ENCODE measurements at places on chromosomes 1 and 21.

GRCh38 chr1:26784023-26784871 lies 3.5 kb upstream of the PIGV start:
- no peak for DNase-seq

- no peak for DNase-seq
These were observed 9.7 kb downstream of the FOXO6 start for GRCh38 chr1:41370756-41371420.

DNA sequence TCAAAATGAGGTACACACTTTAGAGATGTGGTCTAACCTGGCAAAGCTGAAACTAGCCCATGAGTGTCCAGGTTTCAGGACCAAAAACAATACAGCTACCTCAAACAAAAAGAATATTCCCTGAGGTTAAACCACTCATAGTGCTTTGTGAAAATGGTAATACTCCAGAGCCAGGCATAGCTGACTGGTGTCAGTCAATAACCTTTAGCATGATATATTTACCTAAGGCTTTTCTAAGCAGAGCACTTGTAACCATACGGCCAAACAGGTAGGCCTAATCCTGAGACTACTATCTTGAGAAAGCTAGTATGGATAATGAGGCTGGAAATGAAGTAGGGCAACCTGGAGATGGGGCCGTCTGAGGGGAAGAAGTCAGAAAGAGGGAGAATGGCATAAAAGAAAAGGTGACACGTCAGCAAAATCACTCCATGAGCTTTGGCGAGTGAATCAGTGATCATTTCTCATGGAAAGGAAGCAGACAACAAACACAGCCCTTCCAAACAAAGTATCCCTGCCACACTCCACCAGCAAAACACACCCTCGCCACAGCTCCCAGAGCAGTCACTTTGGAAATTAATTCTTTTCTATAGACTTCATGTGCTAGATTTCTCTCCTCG lies 1.7 kb upstream of the LRRC52 start:
- no peak for DNase-seq

GRCh38 chr1:83034851-83035250 lies 964.1 kb downstream of the TTLL7 start:
- no peak for DNase-seq

DNA sequence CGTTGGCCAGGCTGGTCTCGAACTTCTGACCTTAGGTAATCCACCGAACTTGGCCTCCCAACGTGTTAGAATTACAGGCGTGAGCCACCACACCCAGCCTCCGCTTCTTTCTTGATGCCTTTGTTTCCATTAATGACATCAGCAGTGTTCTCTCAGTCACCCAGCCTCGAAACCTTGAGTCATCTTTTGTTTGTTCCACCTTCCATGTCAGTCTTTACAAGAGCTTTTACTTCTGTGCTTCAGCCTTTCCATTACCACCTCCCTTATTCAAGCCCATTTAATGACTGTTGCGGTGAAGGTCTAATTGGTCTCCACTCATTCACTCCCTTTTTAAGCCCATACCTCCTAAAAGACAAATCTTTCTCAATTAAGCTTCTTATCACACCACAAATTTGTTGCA lies 146.6 kb upstream of the ADGRL2 start:
- no peak for DNase-seq

- DNase-seq, result peak; percentile 21
These were observed 40.4 kb downstream of the CASZ1 start for GRCh38 chr1:10755970-10756521.

DNA sequence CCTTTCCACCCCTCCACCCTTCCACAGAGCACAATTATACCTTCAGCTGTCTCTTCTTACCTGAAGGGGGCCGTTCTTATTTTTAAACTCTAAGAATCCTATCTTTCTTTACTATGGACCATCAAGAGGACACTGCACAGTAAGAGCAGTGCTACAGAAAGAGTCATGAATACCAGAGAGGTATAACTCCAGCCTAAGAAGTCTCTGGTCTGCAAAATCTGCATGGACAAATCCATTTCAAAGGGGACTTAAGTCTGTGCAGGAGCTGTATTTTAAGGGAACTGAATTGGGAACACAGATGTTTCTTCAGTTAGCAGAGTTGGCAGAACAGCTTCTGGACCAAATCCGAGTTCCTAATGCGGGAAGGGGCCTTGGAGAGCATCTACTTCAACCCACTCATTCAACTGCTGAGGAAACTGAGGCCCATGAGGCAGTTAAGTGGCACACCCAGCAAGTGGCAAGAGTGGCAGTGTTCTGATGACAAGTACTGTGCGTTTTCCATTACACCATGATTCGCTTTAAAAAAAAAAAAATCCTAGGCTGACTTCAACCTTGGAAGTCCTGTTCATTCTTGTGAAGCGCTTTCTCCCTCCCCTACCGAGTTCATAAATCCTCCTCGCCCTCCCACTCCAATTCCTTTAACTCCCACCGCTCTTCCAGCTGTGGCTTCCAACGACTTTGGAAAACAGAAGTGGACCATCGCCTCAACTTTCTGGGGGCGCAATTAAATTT lies 1.8 kb downstream of the PLPP3 start:
- DNase-seq, result no peak

- no peak for DNase-seq
These were observed 16.6 kb downstream of the GPATCH2 start for GRCh38 chr1:217614200-217614712.

- DNase-seq, result no peak
These were observed 120.6 kb upstream of the RAVER2 start for GRCh38 chr1:64624218-64624713.

DNA sequence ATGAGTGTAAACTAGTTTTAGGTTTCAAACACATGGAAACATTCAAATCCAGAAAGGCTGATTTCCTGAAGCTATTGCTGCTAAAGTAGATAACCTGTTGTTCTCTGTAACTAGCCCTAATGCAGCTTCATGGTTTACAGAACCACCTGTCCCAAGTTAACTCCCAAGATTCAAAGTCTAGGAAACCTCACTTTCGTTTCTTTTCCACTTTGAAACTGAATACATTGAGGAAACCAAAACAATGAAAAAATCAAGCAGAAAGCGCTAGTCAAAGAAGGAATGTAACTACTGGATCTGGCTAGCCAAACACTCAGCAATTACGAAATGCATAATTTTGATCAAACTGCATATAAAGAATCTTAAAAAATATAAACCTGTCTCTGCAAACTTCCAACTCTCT lies 17.8 kb downstream of the SLC16A1 start:
- no peak for DNase-seq

DNA sequence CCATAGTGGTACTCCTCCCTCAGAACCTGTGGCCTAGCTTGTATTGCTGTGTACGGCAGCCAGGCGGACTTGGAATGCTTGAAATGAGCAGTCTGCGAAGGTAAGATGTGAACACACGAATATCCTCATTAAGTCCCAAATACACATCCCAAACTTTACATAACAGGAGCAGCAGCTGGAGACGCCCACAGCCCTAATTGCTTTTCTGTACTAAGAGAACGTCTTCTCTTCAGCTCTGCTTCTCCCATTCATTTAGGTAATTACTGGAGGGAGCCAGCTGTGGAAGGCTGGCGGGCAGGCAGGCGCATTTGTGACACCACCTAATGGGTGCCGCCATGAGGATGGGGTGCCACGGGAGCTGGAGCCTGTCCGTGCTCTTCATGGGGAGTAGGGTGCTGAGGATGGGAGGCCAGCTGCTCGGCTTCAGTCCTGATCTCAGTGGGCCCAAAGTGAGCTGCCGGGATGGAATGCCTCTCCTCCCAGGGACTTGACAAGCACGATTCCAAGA lies 66.6 kb upstream of the POU3F1 start:
- DNase-seq, result no peak

DNA sequence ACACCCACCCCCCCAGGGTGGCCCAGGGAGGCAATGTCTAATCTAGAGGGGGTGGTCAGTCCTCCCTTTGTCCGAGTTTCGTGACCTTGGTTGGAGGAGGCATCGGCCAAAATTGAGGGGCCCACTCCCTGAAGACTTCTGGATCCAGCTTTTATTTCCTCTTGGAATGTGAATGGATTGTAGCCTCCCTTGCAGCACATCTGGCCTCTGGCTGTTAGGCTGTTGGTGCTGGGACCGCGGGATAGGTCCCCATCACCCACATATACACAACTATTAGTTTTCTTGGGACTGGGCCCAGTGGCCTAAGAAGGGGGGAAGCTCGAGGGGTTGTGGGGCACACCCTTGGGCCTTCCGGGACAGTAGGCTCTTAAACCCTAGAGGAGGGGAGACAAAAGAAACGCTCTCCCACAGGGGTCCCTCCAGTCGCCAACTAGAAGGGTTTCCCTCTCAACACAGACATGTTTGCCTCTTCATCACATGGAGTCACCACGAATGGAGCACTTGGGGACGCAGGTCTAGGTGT lies 2.5 kb downstream of the LHX4 start:
- no peak for DNase-seq

DNA sequence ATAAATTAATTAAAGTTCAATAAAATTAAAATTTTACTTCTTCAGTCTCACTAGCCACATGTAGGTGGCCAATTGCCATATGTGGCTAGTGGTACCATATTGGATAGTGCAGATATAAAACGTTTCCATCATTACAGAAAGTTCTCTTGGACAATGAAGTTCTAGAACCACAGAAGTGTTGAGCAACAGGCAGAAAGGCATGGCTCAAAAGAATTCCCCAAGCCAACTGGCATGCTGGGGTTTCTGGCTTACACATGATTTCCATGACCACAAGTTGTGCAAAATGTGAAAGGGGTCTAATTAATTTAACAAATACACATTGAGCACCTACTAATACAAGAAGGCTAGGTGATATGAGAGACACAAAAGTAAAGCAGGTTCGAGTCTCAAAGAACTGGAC lies 72.2 kb upstream of the CDC42BPA start:
- no peak for DNase-seq

GRCh38 chr1:105027838-105028471 lies 1278.3 kb downstream of the AMY1C start:
- no peak for DNase-seq

DNA sequence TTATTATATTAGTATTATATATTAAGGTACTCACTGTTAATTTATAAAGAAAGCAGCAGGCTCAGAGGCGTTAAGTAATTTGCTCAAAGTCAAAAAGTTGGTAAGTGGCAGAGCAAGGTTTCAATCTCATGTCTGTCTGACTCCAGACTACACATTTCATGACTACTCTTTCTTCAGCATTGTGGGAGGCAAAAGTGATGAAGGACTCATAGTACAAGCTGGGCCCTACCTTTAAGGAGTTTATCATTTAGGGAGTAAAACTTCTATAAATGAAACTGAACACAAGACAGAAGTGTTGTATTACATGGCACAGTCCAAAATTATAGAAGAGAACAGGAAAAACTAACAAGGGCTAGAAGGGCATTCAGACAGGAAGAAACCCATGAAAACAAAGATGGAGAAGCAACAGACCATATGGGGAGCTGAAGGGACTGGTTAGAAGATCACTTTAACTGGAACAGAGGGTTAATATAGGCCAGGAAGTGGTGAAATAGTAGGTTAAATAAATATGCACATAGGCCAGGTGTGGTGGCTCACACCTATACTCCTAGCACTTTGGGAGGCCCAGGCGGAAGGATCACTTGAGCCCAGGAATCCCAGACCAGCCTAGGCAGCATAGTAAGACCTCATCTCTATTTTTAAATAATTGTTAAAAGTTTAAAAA lies 11.5 kb downstream of the SORT1 start:
- DNase-seq, result no peak

DNA sequence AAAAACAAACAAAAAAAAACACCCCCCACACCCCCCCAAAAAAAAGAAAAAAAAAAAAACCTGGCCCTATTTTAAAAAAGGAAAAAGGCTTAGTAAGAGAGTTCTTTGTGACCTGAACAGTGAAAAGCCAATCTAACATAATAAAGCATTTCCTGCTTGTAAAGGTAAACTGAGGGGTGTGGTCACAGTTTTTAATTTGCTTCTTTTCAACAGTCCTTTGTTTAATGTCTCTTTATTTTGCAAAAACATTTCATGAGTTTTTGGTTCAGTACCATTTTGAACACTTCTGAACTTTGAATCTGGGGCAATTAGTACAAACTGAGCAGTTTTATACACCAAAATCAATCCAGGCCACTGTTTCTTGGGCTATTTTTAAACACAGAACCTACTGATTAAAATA lies 37.6 kb downstream of the TOR3A start:
- no peak for DNase-seq

DNA sequence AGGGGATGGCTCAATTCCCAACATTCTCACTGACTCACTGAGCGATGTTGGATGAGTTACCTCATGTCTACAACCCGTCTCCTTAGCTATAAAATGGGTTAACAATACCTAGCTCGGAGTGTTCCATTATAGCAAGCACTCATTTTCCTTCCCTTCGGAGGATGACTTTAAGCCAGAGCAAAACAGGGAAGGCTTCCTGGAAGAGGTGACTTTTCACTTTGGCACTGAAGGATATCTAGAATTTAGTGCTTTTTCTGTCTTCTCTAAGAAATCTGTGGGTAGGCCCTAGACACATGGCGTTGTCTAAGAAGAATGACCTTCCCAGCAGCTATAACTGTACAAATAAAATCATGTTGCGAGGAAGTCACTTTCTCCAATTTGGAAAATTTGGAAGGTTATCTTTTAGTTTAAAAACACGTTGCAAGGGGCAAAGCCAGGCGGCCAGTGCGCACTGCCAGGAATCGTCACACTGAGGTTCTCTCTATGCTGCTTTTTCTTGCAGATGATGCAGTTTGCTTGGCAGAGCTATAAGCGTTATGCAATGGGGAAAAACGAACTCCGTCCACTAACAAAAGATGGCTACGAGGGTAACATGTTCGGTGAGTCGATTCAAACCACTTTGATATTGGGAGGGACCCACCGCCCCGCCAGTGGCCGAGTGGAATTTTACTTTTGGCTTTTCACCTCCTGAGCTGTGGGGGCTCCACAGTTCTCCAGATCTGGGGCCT lies 69.5 kb downstream of the MAN1C1 start:
- DNase-seq, result no peak

DNA sequence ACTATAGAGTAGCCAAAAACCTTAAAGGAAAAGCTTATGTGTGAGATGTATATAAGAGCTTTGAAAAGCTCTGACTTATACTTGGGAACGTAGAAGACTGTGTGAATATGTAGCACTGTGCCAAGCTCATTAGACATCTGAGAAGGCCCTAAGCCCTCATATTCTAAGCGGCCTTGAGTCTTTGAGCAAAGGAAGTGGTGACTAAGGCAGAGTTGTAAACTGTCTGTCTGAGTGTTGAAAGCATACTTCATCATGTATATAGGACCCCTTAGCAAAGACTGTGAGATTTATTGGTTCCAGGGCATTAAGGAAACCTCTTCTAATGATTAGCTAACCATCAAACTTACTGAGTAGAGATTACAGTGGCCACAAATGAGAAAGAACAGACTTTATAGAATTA lies 153.3 kb upstream of the LYPLAL1 start:
- no peak for DNase-seq
